T-helper 17 cell (primary cell): ENCODE measurements at places on chromosomes 11 and 22. TPM values are rescaled to one million over a fixed set of nuclear protein-coding genes. Genes with fewer than 3 reads are reported as not detected.

Gene TEAD1
- total RNA-seq, result 0.55 TPM

Gene CECR2
- 0.29 TPM for total RNA-seq

Gene MRGPRX3
- not detected for total RNA-seq

Gene PLEKHB1
- total RNA-seq, result 26.5 TPM

Gene KDM4D
- total RNA-seq, result 0.23 TPM

Gene WNT7B
- not detected for total RNA-seq

Gene ESAM
- total RNA-seq, result 30.5 TPM

Gene NXPE1
- not detected for total RNA-seq

Gene KRTAP5-8
- total RNA-seq, result 0.37 TPM

Gene TRPM5
- total RNA-seq, result 0.08 TPM

Gene LGALS12
- 9.7 TPM for total RNA-seq

Gene GDPD4
- not detected for total RNA-seq

Gene SMTNL1
- not detected for total RNA-seq

Gene PHLDA2
- total RNA-seq, result 2.8 TPM

Gene MRGPRE
- total RNA-seq, result not detected

Gene NDUFS8
- 64.2 TPM for total RNA-seq

Gene CAT
- total RNA-seq, result 22.2 TPM

Gene KRTAP5-11
- total RNA-seq, result not detected

Gene SLC43A1
- 8.0 TPM for total RNA-seq

Gene DEPDC7
- total RNA-seq, result 0.70 TPM

Gene ART1
- total RNA-seq, result not detected

Gene TIMM10
- 17.0 TPM for total RNA-seq

Gene OR5A1
- not detected for total RNA-seq

Gene OR2D2
- not detected for total RNA-seq

Gene OR52I2
- not detected for total RNA-seq

Gene CCDC90B
- total RNA-seq, result 21.6 TPM

Gene TBX10
- total RNA-seq, result not detected

Gene HPS5
- 12.8 TPM for total RNA-seq

Gene OR51E2
- total RNA-seq, result not detected

Gene GSTT2B
- not detected for total RNA-seq

Gene NTM
- not detected for total RNA-seq

Gene CHST1
- not detected for total RNA-seq

Gene DDI1
- not detected for total RNA-seq

Gene ARHGAP8
- 7.1 TPM for total RNA-seq

Gene LINC01488
- total RNA-seq, result not detected

Gene LRRC10B
- not detected for total RNA-seq

Gene CDKN1C
- total RNA-seq, result 0.91 TPM

Gene PNPLA5
- not detected for total RNA-seq

Gene H19
- not detected for total RNA-seq

Gene JHY
- total RNA-seq, result 3.0 TPM

Gene HEPHL1
- not detected for total RNA-seq

Gene OR5M11
- not detected for total RNA-seq

Gene SLC22A12
- not detected for total RNA-seq
